Astrocyte of the spinal cord (primary cell): ENCODE measurements at places on chromosomes 5 and 9.

GRCh38 chr9:31702957-31703356 lies 681.5 kb upstream of the ACO1 start:
- DNase-seq = no peak

GRCh38 chr9:123571240-123571639 lies 215.2 kb downstream of the CRB2 start:
- no peak for DNase-seq

DNA sequence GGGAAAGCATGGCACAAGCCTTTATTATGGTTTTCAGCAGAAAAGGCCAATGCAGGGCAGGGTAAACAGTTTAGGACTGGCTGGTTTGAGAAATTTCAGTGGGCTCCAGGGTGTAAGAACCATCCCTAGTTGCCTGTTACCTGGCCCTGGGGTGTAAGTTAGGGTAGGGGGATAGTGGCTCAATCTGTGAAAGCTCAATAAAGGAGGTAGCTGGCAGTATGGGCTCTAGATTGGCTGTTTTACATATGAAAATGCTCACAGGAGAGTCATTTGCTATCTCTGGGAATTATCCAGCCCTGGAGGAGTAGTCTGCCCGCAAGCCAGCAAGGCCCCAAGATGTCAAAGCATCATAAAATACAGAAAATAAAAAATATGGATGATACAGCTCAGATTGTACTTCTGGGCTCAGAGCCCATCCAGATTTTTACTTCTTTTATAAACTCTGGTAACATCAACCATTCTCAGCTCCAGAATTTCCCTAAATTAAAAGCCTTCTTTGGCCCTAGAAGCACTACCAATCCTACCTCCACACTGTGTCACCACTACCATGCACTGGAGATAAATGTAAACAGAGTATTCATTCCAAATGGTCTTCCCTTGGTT lies 31.1 kb downstream of the SSBP2 start:
- DNase-seq = no peak

- DNase-seq = peak; percentile 13
Observed at GRCh38 chr9:85599540-85600105, 142.1 kb downstream of the AGTPBP1 start.

DNA sequence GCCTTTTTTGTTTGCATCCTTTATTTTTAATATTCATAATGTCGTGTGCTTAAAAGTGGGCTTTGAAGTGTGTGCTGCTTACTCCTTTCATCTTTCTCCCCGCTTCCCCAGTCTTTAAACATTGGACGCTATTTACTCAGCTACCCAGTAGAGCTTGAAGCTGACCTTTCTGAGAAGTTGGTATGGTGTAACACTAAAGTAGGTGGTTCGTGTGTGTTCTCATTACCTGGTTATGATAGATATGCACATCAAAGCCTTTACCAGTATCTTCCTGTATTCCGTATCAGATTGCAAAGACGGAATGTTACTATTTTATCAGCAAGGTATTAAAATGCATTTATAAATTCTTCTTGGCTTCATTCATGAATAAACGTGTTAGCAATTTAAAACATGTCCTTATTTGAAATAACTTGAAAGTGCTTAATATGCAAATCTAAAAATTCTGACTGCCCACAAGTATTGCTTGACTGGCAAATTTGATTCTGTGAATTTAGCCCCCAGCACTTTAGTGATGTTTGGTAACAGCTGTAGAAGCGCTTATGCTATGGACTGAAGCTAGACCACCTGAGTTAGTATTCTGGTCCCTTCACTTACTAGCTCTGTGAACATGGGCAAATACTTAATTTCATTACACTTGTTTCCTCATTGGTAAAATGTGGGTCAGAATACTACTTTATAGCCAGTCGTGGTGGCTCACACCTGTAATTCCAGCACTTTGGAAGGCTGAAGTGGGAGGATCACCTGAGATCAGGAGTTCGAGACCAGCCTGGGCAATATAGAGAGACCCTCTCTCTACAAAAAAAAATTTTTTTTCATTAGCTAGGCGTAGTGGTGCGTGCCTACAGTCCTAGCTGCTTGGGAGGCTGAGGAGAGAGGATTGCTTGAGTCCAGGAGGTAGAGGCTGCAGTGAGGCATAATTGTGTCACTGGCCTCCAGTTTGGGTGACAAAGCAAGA lies 1.7 kb downstream of the RRAGA start:
- DNase-seq = peak; percentile 14

DNA sequence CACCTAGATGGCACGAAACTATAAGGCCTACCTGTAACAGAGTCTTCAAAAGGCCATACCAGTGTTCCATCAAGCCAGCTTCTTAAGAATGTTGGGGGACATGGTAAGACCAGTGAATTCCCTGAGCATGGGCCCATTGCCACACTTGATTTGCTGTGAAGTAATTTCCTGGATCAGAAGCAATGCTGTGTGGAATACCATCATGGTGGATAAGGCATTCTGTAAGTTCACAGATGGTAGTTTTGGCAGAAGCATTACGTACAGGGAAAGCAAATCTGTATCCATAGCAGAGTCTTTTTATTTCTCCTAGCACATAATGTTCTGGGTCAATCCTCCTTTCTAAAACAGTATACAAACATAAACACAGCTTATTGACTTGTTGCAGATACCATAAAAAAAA lies 89.1 kb upstream of the MAST4 start:
- no peak for DNase-seq

GRCh38 chr9:135944444-135945252 lies 16.5 kb downstream of the UBAC1 start:
- no peak for DNase-seq

- no peak for DNase-seq
Observed at GRCh38 chr5:2326601-2327000, 424.9 kb downstream of the IRX2 start.

DNA sequence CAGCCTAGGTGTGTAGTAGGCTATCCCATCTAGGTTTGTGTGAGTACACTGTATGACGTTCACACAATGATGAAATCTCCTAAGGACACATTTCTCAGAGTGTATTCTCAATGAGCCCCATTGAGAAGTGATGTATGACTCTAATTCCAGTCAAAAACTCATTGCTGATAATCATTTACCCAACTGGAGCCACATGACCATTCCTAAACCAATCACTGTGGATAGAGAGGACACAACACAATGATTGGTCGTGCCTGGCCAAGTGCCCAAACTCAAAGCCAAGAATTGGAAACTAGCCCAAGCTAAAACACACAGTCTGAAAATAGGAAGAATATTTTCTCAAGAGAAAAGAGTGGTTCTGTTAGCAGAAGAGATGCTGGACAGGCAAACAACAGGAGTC lies 191.2 kb downstream of the ZNF462 start:
- DNase-seq = no peak

- no peak for DNase-seq
Observed at GRCh38 chr9:27350382-27350976, 53.5 kb upstream of the EQTN start.

- no peak for DNase-seq
Observed at GRCh38 chr9:94740145-94740840, 13.8 kb downstream of the AOPEP start.

DNA sequence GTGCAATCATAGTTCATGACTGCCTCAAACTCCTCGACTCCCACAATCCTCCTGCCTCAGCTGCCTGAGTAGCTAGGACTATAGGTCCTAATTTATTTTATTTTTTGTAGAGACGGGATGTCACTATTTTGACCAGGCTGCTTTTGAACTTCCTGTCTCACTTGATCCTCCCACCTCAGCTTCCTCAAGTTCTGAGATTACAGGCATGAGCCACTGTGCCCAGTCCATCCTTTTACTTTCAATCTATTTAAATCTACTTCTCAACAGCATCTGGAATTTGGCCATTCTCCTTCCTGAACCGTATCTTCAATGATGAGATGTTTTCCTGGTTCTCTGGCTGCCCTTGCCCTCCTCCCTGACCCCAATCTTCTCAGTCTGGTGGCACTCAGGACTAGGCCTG lies 12.2 kb upstream of the GRIN1 start:
- no peak for DNase-seq

- DNase-seq = peak; percentile 52
Observed at GRCh38 chr9:84669288-84670137, at the start of gene NTRK2. NTRK2 (plus strand) TSS chr9:84669729; CDS start chr9:84670749, 1,020 bp downstream.

- peak; percentile 9 for DNase-seq
Observed at GRCh38 chr9:124450241-124450924, at the start of gene ADGRD2. ADGRD2 (plus strand) TSS chr9:124450451; CDS start chr9:124451667, 1,216 bp downstream.

GRCh38 chr5:4646715-4647375 lies 493.3 kb upstream of the ADAMTS16 start:
- no peak for DNase-seq

DNA sequence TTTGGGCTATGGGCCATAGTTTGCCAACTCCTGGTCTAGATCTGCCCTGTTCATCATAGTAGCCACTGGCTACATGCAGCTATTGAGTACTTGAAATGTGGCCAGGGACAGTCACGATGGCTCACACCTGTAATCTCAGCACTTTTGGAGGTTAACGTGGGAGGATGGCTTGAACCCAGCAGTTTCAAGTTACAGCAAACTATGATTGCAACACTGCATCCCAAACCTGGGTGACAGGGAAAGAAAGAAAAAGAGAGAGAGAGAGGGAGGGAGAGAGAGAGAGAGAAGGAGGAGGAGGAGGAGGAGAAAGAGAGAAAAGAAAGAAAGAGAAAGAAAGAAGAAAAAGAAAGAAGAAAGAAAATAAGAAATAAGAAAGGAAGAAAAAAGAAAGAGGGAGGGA lies 5.1 kb upstream of the GMCL2 start:
- no peak for DNase-seq

DNA sequence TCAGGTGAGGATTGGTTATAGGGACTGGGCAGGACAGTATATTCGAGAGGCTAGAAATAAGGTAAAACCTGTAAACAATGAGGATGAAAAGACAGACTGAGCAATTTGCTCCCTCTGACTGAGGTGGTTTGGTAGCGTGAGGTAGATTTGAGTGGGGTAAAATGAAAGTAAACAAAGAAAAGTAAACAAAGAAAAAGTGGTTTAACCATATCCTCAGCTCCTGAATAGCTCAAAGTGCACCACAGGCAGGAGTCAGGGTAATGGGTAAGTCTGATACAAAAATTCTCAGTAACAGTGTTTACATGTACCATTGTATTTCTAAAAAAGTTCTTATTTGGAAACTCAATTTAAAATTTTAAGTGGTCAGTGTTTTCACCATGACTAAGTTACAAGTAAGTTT lies 203.1 kb upstream of the ARRDC3 start:
- DNase-seq = no peak
